ENCODE measurements at places on chromosomes 2 and 18. TPM values are rescaled to one million over a fixed set of nuclear protein-coding genes. Genes with fewer than 3 reads are reported as not detected.

GRCh38 chr2:71930049-71930681 lies 217.5 kb downstream of the CYP26B1 start:
- no peak overlapping the region for H3K4me3 ChIP-seq
- DNase-seq, result no peak
- H3K27ac ChIP-seq, result no peak overlapping the region
- no peaks in the 10 kb centered on the region for H3K36me3 ChIP-seq
- no peaks in the 10 kb centered on the region for H3K27me3 ChIP-seq

DNA sequence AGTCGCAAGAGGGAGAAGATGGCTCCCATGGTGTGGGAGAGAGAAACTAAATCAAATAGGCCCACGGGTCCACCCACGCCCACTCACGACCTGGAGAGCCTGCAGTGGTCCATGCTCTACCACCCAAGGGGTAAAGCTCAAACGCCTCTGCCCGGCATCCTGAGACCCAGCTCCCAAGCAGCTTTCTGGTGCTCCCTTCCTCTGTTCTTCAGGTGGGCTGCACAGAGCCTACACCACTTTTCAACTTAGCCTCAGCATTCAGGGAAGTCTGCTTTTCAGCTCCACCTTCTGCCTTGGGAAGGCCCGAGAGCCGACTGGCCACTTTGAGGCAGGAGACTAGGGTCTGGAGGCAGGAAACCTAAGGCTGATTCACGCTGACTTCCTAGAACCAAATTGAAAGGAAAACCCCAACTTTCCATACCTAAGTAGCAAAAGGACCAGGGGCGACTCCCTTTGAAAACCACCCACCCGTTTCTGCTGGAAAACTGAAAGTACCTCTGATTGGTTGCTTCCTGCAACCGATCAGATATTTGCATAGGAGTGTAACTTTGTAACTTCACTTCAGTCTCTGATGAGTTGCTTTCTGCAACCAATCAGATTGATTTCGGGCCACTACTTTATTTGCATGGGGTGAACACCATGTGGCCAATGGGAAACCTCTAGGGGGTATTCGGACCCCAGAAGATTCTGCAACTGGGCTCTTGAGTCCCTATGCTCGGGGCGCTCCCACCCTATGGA lies 26.8 kb upstream of the SPATA3 start:
- no peaks in the 10 kb centered on the region for H3K4me1 ChIP-seq
- peak overlapping the region; percentile 5 for H3K4me3 ChIP-seq
- no peaks in the 10 kb centered on the region for H3K27me3 ChIP-seq
- DNase-seq, result no peak
- H3K27ac ChIP-seq, result no peak overlapping the region

- no peak overlapping the region for H3K4me3 ChIP-seq
- no peak overlapping the region for H3K27ac ChIP-seq
- no peak for DNase-seq
These were observed 255.7 kb downstream of the DSEL start for GRCh38 chr18:67260841-67261240.

DNA sequence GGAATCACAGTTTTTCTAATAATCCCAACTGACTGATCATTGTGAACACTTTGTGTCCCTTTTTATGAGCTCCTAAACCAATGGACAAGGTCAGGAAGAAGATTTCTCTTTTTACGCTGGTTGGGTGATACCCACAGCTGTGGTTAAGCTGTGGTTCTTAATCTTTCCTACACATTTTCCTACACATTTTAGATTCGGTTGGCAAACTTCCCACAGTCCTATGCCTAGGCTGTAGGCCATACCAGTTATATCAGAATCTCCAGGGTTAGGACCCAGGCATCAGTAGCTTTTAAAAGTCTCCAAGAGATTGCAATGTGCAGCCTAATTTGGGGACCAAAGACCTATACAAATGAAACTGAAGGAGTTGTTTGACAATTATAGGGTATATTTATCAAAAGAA lies 203.0 kb downstream of the SP3 start:
- no peaks in the 10 kb centered on the region for H3K4me1 ChIP-seq
- H3K4me3 ChIP-seq, result no peak overlapping the region
- H3K27ac ChIP-seq, result no peak overlapping the region
- no peak for DNase-seq
- no peaks in the 10 kb centered on the region for H3K27me3 ChIP-seq

- no peak overlapping the region for H3K4me3 ChIP-seq
- no peaks in the 10 kb centered on the region for H3K36me3 ChIP-seq
- H3K27me3 ChIP-seq, result no peaks in the 10 kb centered on the region
- no peak for DNase-seq
- peaks cover 41% of the 10 kb centered on the region for H3K4me1 ChIP-seq
- peak overlapping the region; percentile 65 for H3K27ac ChIP-seq
These were observed 31.5 kb downstream of the ACSL3 start for GRCh38 chr2:222892321-222892720.

- H3K4me1 ChIP-seq, result no peaks in the 10 kb centered on the region
- H3K4me3 ChIP-seq, result no peak overlapping the region
- no peaks in the 10 kb centered on the region for H3K27me3 ChIP-seq
- no peak overlapping the region for H3K27ac ChIP-seq
These were observed 114.3 kb downstream of the LDLRAD4 start for GRCh38 chr18:13332874-13333273.

DNA sequence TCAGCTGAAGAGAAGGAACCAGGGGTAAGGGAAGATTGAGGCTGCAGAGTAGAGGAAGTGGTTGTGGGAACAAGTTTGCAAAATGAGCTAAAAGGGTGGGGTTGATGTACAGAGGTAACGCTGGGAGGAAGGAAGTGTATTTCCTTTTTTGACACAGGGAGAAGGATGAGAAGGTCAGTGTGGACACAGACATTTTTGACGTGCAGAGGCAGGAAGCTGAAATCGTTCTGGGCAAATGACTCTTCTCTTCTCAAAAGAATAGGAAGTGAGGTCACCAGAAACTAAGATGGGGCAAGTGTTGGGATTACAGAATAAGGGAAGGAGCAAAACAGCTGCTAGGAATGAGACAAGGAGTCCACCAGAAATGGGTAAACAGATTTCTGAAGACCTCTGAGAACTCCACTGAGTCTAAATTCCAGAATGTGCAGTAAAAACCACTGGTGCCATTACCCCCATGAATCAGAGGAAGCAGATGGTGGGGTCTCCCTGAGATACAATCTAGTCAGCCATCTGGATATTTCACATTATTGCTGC lies 20.0 kb upstream of the RNF149 start:
- no peak overlapping the region for H3K4me3 ChIP-seq
- H3K27ac ChIP-seq, result peak overlapping the region; percentile 77
- DNase-seq, result no peak
- H3K4me1 ChIP-seq, result peaks cover 31% of the 10 kb centered on the region

DNA sequence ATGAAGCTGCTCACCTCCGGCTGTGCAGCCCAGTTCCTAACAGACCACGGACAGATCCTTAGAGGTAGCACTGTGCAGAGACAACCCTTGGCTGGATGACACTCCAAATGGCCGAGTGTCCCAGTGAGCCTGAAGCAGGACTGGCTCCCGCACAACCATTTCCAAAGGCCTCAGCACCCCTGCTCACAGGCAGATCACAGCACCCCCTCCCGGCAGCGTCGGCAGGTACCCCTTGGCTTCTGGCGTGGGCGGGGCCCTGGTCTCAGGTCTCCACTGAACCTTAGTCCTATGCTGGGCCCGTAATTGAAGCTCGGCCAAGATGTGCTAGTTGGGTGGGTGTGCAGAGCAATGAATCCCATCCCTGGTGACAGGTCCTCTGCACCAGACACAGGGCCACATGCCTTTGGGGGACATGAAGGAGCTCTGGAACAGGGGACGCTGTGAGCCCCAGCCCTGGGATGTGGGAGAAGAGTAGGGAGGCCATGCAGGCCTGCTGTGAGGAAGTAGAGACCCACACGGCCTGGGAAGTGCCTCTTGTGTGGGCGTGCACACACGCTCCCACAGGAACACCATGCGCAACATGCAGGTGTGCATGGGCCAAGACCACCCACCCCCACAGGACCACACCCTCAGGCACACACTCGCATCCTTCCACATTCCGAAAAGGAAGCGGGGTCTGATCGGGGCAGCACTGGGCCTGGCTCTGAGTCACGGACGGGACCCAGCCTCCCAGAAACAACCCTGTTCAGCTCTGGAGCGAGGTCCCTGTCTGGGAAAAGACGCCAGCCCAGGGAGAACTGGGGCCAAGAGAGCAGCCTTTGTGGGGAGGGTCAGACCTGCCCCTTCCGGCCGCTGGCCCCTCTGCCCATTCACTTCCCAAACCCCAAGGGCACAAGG lies 2.8 kb downstream of the DUSP2 start:
- H3K4me1 ChIP-seq, result peaks cover 17% of the 10 kb centered on the region
- H3K36me3 ChIP-seq, result no peaks in the 10 kb centered on the region
- H3K27me3 ChIP-seq, result no peaks in the 10 kb centered on the region
- DNase-seq, result no peak
- no peak overlapping the region for H3K27ac ChIP-seq
- no peak overlapping the region for H3K4me3 ChIP-seq

GRCh38 chr2:14081521-14081920 lies 551.0 kb upstream of the LRATD1 start:
- no peak overlapping the region for H3K27ac ChIP-seq
- H3K4me3 ChIP-seq, result no peak overlapping the region
- no peaks in the 10 kb centered on the region for H3K36me3 ChIP-seq
- H3K4me1 ChIP-seq, result no peaks in the 10 kb centered on the region
- H3K27me3 ChIP-seq, result no peaks in the 10 kb centered on the region

DNA sequence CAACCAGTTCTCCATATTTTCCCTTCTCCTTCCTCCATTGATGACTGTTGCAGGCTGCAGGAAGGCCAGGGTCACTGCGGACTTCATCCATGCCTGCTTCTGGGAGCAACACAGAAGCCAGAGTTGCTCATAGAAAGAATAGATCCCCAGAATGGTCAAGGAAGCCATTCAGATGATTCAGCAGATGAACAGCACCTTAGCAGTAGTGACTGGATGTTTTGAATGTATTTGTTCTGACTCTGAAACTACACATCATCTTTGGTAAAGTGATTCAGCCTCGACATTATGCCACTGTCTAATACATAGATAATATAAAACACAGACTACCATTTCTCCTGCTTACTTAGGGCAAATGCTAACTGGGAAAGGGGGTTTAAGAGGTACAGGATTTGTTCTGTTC lies 411.6 kb downstream of the RND3 start:
- H3K36me3 ChIP-seq, result no peaks in the 10 kb centered on the region
- H3K4me3 ChIP-seq, result no peak overlapping the region
- H3K27me3 ChIP-seq, result no peaks in the 10 kb centered on the region
- no peaks in the 10 kb centered on the region for H3K4me1 ChIP-seq
- H3K27ac ChIP-seq, result no peak overlapping the region
- no peak for DNase-seq

DNA sequence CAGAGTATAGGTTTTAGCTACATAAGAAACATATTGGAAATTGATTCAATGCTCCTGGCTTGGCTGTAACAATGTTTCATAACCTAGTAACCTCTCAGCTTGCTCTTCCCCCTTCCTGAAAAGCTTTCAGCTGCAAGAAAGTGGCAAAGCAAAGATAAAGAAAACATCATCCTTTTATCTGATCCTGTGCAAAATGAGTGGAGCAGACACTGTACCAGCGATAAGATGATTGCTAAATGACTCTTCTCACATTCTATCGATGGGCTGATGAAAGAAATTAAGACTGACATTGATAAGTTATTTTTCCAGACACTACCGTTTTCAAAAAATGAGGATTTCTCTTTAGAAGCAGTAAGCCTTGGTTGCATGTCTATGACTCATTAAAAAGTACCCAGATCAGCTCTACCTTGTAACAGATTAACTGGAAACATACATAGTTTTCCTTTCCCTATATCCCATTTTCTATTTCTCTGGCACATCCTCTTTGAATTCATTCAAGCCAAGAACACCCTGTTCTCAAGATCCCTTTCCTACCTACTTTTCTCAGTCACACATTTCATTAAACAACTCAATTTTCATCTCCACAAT lies 87.1 kb upstream of the LYPD1 start:
- no peak overlapping the region for H3K27ac ChIP-seq
- no peaks in the 10 kb centered on the region for H3K36me3 ChIP-seq
- DNase-seq, result no peak
- no peaks in the 10 kb centered on the region for H3K27me3 ChIP-seq
- H3K4me1 ChIP-seq, result no peaks in the 10 kb centered on the region

DNA sequence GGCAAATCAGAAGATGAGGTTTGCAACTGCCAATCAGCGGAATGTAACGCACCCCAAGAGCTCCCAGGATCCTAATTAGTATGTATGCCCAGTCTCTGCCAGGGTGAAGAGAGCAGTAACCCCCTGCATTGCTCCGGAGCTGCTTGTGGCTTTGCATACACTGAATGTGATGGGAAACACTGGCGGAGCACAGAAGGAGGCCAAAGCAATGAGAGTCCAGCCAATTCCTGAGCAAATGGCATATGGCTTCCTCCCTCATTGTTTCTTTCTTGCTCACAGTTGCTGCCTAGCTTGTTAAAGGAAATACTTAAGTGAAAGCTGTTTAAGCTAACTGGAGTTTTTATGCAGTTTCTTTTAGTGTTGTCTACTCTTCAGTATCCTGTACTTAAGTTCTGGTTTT lies 343.5 kb upstream of the NT5C1B start:
- no peaks in the 10 kb centered on the region for H3K4me1 ChIP-seq
- DNase-seq, result no peak
- no peak overlapping the region for H3K27ac ChIP-seq
- no peaks in the 10 kb centered on the region for H3K27me3 ChIP-seq

DNA sequence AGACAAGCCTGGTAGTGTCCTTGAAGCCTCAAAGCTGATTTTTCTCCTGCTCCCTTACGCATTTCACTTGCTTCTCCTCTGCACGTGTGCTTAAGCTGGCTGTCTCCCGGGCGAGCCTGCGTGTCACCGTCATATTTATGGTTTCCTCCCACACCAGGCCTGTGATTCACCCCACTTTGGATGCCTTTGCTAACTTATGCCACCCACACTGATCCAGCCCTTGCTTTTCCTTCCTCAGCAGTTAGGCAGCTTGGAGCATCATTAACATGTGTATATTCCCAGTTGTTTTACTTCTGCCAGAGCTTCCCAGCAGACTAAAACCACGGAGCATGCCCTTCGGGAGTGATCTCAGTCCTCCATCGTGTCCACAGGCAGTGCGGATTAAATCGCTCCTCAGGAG lies 2.2 kb downstream of the ST3GAL5 start:
- H3K4me3 ChIP-seq, result peak overlapping the region; percentile 81
- no peaks in the 10 kb centered on the region for H3K27me3 ChIP-seq
- peaks cover 55% of the 10 kb centered on the region for H3K4me1 ChIP-seq
- DNase-seq, result peak; percentile 72
- peaks cover 4% of the 10 kb centered on the region for H3K36me3 ChIP-seq
- peak overlapping the region; percentile 90 for H3K27ac ChIP-seq

DNA sequence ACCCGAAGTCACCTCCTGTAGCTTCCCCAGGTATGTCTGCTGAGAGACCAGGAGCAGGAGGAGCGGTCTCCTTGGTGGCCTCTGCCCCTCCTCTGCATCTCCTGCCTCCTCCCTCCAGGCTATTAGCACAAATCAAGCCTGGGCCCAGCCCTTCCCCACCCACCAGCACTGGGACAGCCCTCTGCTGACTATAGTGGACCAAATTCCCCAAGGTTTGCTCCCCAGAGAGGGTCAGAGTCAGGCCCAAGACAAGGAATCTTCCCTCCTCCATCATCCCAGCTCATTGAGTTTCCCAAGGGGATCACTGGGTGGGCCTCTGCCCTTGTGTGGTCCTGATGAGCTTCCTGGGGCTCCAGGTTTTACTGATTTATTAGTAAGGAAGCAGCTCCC lies 62.1 kb downstream of the EMILIN2 start:
- no peak overlapping the region for H3K4me3 ChIP-seq
- peaks cover 43% of the 10 kb centered on the region for H3K36me3 ChIP-seq

- no peak for DNase-seq
- H3K4me1 ChIP-seq, result peaks cover 19% of the 10 kb centered on the region
- no peak overlapping the region for H3K4me3 ChIP-seq
- no peaks in the 10 kb centered on the region for H3K36me3 ChIP-seq
- H3K27me3 ChIP-seq, result no peaks in the 10 kb centered on the region
These were observed 266.6 kb downstream of the CYP26B1 start for GRCh38 chr2:71880846-71881610.

AQP4 gene
- 317 TPM for total RNA-seq

DSG1 gene
- total RNA-seq, result not detected

RNF125 gene
- total RNA-seq, result 4.6 TPM

SLC5A7 gene
- total RNA-seq, result 0.33 TPM

ATG16L1 gene
- 22.8 TPM for total RNA-seq

PARD6G gene
- 4.4 TPM for total RNA-seq

Measured in upper lobe of left lung (tissue), 6 donors.